ENCODE measurements at places on chromosomes 11 and 22. TPM values are rescaled to one million over a fixed set of nuclear protein-coding genes. Genes with fewer than 3 reads are reported as not detected.

Gene B4GALNT4
- 4.9 TPM for total RNA-seq

Gene OR51F2
- not detected for total RNA-seq

Gene TCIRG1
- total RNA-seq = 43.3 TPM

Gene PKDREJ
- 0.09 TPM for total RNA-seq

Gene POLR2L
- 475 TPM for total RNA-seq

Gene C11orf87
- total RNA-seq = 0.16 TPM

Gene ARL2
- total RNA-seq = 126 TPM

Gene TIMP3
- total RNA-seq = 220 TPM

Gene CD3G
- total RNA-seq = not detected

Gene KIRREL3
- total RNA-seq = 0.60 TPM

Gene SHANK2
- 0.43 TPM for total RNA-seq

Gene BIK
- total RNA-seq = not detected

Gene OR2D2
- total RNA-seq = 0.09 TPM

Gene EXPH5
- 1.5 TPM for total RNA-seq

Gene PHF5A
- total RNA-seq = 61.5 TPM

Gene PARVG
- total RNA-seq = 0.09 TPM
